ENCODE measurements at places on chromosomes 3 and 15.

- no peak for DNase-seq
Observed at GRCh38 chr3:42827023-42827422, 17.8 kb downstream of the ACKR2 start.

GRCh38 chr3:127003601-127004280, 20.8 kb downstream of the PLXNA1 start:
- DNase-seq: no peak

- peak; percentile 34 for DNase-seq
Observed at GRCh38 chr3:194281766-194282165, 69.4 kb downstream of the CPN2 start.

DNA sequence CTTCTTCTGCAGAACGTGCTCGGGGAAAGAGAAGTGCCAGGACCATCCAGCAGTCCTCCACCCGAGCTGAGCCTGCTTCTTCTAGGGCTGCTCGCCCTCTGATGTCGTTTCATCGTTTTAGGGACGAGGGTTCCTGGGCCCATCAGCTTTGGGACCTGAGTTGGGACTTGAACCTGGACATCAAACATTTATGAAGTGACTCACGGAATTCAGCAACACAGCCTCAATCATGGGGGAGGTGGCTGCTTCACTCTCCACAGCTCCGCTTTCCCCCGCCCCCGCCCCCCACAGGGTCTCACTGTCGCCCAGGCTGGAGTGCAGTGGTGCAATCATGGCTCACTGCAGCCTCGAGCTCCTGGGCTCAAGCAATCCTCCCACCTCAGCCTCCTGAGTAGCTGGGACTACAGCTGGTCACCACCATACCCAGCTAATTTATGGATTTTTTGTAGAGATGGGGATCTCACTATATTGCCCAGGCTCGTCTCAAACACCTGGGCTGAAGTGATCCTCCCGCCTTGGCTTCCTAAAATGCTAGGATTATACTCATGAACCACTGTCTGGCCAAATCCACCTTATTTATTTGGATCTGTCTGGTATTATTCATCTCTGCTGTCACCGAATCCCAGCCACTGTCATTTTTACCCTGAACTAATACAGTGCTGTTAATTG, 725 bp upstream of the SCAMP2 start:
- peak; percentile 74 for DNase-seq

GRCh38 chr15:64284042-64284441, 71.9 kb downstream of the CSNK1G1 start:
- DNase-seq: no peak

- no peak for DNase-seq
Observed at GRCh38 chr15:39059917-39060316, 495.3 kb upstream of the RASGRP1 start.

GRCh38 chr3:108488631-108489030, 21.8 kb downstream of the MYH15 start:
- no peak for DNase-seq

DNA sequence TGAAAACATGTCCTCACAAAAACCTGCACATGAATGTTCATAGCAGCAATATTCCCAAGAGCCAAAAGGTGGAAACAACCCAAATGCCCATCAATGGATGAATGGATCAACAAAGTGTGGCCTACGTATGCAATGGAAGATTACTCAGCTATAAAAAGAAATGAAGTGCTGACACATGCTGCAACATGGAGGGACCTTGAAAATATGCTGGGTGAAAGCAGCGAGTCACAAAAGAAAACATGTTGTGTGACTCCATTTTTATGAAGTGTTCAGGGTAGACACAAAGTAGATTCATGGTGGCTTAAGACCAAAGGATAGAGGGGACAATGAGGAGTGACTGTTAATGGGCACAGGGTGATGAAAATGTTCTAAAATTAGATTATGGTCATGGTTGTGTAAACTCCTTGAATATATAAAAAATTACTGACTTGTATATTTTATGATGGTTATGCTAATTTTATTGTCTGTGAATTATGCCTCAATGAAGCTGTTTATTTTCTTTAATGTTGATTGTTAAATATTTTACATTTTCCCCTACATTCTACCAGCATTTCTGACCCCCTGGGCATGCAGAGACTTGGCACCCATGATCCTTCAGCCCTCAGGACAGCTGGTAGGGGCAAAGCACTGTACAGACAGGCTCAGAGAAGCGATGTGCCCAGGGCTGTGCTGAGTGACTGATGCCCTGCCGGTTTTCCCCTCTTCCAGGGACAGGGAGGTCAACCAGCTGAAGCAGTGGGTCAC, 37.8 kb downstream of the CFAP100 start:
- DNase-seq: no peak

GRCh38 chr15:82805994-82806406, at the start of gene FSD2:
TSS of gene FSD2 (minus strand) at chr15:82806069. CDS start at chr15:82787390, 18,679 bp downstream.
- DNase-seq: no peak

Data from activated CD8-positive, alpha-beta memory T cell treated with anti-CD3 and anti-CD28 coated beads, Interleukin-2, amount 50 U/mL, for 48 hours (primary cell).